ENCODE measurements at places on chromosomes 2 and 18. TPM values are rescaled to one million over a fixed set of nuclear protein-coding genes. Genes with fewer than 3 reads are reported as not detected.

- ATAC-seq, result no peak
These were observed 966.6 kb upstream of the SOX11 start for GRCh38 chr2:4725618-4726017.

GRCh38 chr18:59604877-59605276 lies 92.3 kb downstream of the CCBE1 start:
- ATAC-seq, result peak; percentile 95

GRCh38 chr18:76765649-76766048 lies 56.7 kb upstream of the ZNF236 start:
- ATAC-seq, result no peak

Gene KCNG2
- 0.20 TPM for total RNA-seq

- ATAC-seq, result peak; percentile 62
These were observed 101.1 kb upstream of the EPHA4 start for GRCh38 chr2:221673248-221673647.

Gene TLX2
- total RNA-seq, result not detected

Gene CTLA4
- 0.52 TPM for total RNA-seq

Gene SERPINB4
- total RNA-seq, result 418 TPM

DNA sequence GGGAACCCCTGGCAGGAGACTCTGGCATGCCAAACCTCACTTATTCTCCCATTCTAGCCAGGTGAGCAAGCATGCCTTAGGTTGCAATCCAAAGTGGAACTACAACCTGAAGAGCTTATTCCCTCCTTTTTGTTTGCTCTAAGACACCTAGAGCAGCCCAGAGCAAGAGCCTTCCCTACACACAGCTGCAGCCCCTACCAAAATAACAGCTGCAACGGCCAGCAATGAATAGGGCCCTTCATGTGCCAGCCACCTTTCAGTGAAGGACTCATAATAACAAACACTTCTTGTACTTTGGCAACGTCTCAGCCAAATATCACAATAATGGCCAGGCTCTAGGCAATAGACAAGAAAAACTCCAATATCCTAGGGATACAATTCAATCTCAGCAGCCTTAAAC lies 178.7 kb downstream of the ALK start:
- ATAC-seq, result no peak

Gene CMPK2
- 2.6 TPM for total RNA-seq

Gene GAREM1
- total RNA-seq, result 22.9 TPM

- peak; percentile 71 for ATAC-seq
These were observed 337.5 kb downstream of the GULP1 start for GRCh38 chr2:188628989-188629752.

- no peak for ATAC-seq
These were observed 18.0 kb downstream of the NMUR1 start for GRCh38 chr2:231512222-231512621.

Gene GPATCH11
- total RNA-seq, result 4.3 TPM

- ATAC-seq, result no peak
These were observed 2.4 kb downstream of the SKA1 start for GRCh38 chr18:50377061-50377798.

Gene FARSB
- 24.2 TPM for total RNA-seq

Gene STK25
- total RNA-seq, result 82.4 TPM

GRCh38 chr2:134704173-134704572 lies 14.6 kb downstream of the TMEM163 start:
- no peak for ATAC-seq

- ATAC-seq, result no peak
These were observed 742.4 kb downstream of the SATB2 start for GRCh38 chr2:198715302-198715835.

Gene CAPN13
- total RNA-seq, result 1.4 TPM

- ATAC-seq, result peak; percentile 54
These were observed 7.3 kb downstream of the SFXN5 start for GRCh38 chr2:73063909-73064875.

All from esophagus mucosa (tissue), 1 donor.